ENCODE measurements at places on chromosomes 2 and 18.
A peak's percentile ranks its signal among the peaks of the same experiment; 100 is the strongest.

DNA sequence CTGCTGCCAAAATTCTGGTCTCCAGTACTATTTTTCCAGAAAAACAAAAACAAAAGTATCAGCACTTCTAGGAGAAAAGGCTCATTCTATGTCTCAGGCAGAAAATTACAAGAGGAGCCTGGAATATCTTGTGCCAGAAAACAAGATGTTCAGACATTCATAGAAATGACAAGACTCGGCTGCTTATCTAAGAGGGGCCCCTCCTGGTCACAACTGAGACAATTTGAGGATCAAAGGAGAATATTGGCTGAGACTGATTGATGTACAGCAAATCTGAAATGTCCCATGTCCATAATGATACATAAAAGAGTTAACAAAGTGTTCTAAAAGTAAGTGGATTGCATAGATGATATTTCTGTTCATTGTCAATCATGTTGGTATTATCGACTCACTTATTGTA, 2.4 kb upstream of the RPS7 start:
- DNase-seq, result no peak

GRCh38 chr2:121887513-121888188, 132.2 kb downstream of the TSN start:
- no peak for DNase-seq

- DNase-seq, result no peak
Measured at GRCh38 chr2:8546612-8547283, 135.1 kb upstream of the ID2 start.

- DNase-seq, result no peak
Measured at GRCh38 chr2:46157072-46157965, 139.9 kb upstream of the EPAS1 start.

DNA sequence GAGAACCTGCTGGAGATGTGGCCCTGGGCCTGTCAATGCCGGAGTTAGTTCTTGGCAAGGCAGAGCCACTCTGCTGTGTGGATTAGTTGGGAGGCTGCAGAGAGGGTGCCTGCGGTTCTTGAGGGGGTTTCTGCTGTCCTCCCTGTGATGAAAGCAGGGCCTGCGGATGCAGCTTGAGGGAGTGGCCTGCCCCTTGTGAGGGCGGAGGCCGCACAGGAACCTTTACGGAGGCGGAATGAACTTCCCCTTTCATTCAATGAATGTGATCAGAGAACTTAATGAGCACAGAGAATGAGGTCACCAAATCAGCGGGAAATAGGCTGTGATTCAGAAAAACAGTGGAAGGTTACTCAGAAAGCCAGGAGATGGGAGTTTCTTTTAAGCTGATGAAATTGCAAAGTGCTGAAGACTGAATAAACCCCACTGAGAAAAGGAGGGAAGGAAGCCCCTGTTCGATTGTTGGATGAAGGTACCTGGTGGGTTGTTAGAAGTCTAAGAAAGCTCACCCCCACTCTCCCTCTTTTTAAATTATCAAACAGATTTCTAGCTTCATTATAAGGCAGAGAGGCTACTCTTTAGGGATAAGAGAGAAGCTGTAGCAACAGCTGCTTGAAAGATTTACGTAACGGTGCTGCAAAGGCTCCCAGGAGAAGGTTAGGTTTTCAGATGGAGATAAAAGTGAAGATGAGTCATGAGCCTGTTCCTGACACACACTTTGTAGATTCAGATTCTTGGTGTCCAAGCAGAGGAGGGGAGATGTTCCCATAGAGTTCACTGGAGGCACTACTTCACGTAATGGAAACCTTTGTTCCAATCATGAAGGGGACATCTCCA, 47.4 kb downstream of the VWA3B start:
- peak; percentile 59 for DNase-seq

GRCh38 chr18:984004-984403, 79.3 kb downstream of the ADCYAP1 start:
- DNase-seq, result no peak

- no peak for DNase-seq
Measured at GRCh38 chr2:204665771-204666170, 120.5 kb downstream of the PARD3B start.

DNA sequence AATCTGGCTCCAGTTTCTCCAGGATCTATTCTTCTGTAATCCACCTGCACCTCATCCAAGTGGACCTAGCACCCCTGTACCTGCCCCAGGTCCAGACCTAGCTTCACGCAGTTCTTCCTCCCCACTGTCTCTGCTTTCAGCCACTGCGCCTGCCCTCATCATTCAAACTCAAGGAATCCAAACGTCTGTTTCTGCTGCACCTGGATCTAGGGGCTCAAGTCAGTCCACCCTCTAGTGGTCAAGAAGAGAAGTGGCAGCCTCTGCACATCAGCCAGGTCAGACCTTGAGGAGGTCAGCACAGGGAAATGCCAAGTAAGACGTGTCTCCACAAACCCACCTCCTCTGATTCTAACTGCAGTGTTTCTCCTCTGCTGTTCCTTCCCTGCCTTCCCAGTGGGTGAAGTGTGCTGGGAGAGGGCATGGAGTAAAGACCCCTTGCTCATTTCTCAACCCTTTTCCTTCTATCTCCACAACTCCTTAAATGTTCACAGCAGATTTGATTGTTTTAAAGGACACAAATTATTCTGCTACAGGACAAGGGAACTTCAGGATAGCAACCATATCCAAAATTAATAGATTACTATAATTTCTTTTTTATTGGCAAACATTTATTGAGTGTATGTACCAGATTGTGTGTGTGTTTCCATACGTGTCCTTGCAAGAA, 8.6 kb upstream of the RNF152 start:
- DNase-seq, result peak; percentile 77
